ENCODE measurements at places on chromosomes 3 and 15. TPM values are rescaled to one million over a fixed set of nuclear protein-coding genes. Genes with fewer than 3 reads are reported as not detected.

Gene SLC6A1
- not detected for total RNA-seq

Gene ZDHHC19
- not detected for total RNA-seq

Gene GASK1A
- total RNA-seq, result 1.8 TPM

Gene TNIK
- 39.3 TPM for total RNA-seq

Gene ECE2
- total RNA-seq, result not detected

Gene ACAN
- under 0.01 TPM for total RNA-seq

Gene ZNF860
- under 0.01 TPM for total RNA-seq

Gene ATP8B4
- 19.5 TPM for total RNA-seq

Gene RARB
- 9.4 TPM for total RNA-seq

Gene SLC6A20
- total RNA-seq, result not detected

Gene TMCO5A
- total RNA-seq, result not detected
